ENCODE measurements at places on chromosomes 12 and 14.

- no peak for DNase-seq
Measured at GRCh38 chr12:64877363-64878004, 53.0 kb downstream of the TBC1D30 start.

DNA sequence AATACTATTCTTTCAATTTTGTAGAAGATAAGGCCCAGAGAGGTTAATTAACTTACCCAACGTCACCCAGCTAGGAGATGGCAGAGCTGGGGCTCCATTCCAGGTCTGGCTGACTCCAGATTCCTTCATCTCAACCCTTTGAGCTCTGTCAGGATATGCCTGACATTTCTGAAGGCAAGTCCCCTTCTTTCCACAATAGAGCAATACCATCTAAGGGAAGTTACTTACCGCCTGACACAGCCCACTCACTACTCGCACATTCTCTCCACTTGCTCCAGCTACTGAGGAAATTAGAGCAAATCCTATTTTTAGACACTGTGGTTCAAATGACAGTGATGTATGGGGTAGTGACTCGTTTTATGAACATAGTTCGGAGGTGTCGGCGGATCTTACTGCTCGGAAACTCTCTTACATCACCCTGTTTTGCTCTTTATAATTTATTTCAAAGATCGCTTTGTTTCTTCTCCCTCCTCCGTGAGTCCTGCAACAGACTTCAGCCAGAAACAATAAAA, 2.0 kb upstream of the WSCD2 start:
- no peak for DNase-seq

- peak; percentile 15 for DNase-seq
Measured at GRCh38 chr14:34258318-34258717, 203.7 kb downstream of the SPTSSA start.

- no peak for DNase-seq
Measured at GRCh38 chr12:132841151-132841550, 12.5 kb upstream of the GOLGA3 start.

DNA sequence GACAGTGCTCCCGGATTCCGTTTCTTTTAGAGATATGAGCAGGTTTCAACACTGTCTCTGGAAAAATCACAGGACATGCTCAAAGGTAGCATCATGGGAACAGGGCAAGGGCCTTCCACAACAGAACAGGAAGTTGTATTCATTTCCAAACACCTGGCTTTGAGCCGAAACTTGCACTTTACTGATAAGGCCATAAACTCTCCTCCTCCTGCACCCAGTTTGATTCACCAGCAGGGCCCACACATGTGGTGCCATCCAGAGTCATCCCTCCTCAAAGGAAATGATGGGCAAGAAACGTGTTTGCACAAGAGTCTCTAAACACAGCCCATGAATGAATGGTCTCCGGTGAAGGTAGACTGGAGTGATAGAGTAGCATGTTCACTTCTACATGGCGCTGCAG, 268.4 kb upstream of the FKBP4 start:
- no peak for DNase-seq

DNA sequence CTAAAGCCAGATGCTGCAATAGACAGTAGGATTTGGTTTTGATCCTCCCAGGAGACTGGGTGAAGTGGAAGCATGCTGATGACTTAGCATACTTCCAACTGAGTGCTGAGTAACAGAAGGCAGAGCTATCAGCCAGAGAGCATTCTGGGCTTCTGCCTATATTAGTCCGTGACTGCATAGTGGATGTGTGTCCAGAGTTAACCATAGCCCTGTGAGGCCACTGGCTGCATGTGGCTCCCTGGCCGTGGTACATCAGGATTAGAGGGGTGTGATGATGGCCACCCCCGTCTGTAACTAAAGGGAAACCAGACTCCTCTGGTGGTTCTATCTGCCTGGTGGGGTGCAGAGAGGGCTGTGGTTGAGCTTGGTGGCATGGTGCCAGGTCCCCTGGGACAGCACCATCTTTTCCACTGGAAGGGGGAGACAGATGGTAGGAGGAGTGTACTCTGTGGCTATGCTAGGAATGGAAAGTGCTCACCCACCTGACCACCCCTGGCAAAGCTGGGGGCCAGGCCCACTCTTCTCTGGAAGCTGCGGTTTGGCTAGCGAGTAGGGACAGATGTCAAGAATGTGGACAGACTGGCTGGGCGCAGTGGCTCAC, 27.4 kb downstream of the ABCD4 start:
- DNase-seq = no peak

DNA sequence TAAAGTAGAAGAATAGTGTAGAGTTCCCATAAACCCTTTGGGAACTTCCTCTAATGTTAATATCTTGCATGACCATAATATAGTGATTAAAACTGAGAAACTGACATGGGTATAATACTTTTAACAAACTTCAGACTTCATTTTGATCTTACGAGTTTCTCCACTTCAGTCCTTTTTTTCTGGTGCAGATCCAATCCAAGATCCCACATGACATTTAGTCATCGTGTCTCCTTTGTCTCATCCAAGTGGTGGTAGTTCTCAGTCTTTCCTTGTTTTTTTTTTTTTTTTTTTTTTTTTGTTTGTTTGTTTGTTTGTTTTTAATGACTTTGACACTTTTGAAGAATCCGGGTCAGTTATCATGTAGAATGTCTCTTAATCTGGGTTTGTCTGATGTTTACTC, 179.2 kb downstream of the CACNA1C start:
- DNase-seq = no peak

DNA sequence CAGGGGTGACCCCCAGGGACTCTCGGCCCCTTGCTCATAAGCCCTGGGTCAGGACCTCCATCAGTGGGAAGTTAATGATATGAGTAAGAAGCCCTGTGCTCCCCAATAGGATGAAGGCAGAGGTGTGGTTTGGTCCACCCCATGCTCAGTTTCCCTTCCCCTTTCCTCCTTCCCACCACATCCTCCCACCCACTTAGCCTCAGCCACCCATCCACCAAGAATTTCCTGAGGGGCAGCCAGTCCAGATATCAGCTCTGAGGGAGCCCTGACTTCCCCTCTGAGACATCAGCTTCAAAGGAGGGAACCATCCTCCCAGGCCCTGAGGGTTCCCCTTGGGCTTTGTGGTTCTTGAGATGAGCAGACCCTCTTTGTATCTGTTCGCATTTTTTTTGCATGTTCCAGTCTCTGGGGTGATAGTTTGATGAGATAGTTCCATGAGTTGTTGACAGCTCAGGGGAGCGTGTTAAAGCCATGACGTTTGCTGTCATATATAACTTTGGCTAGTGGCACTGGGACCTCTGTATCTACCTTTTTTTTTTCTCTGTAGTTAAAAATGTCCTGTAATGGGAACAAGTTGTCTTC, 71.2 kb downstream of the LGMN start:
- DNase-seq = no peak

- DNase-seq = peak; percentile 7
Measured at GRCh38 chr12:694734-695503, 31.7 kb upstream of the NINJ2 start.
